ENCODE measurements at places on chromosomes 16 and 17.

DNA sequence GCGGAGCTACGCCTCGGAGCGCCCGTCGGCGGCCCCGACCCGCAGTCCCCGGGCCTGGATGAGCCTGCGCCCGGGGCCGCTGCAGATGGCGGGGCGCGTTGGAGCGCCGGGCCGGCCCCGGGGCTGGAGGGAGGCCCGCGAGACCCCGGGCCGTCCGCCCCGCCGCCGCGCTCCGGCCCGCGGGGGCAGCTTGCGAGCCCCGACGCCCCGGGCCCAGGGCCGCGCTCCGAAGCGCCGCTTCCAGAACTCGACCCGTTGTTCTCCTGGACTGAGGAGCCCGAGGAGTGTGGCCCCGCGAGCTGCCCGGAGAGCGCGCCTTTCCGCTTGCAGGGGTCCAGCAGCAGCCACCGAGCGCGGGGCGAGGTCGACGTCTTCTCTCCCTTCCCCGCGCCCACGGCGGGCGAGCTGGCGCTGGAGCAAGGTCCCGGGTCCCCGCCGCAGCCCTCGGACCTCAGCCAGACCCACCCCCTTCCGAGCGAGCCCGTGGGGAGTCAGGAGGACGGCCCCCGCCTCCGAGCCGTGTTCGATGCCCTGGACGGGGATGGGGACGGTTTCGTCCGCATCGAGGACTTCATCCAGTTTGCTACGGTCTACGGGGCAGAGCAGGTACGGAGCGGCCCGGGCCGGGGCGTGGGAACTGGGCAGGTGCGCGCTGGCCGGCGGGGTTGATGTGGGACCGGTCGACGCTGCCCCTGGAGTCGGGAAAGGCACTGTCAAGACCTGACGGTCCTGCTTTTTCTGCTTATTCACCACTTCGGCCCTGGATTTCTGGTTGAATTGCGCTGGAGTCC, 861 bp downstream of the RAB11FIP3 start:
- DNase-seq: peak; percentile 17

DNA sequence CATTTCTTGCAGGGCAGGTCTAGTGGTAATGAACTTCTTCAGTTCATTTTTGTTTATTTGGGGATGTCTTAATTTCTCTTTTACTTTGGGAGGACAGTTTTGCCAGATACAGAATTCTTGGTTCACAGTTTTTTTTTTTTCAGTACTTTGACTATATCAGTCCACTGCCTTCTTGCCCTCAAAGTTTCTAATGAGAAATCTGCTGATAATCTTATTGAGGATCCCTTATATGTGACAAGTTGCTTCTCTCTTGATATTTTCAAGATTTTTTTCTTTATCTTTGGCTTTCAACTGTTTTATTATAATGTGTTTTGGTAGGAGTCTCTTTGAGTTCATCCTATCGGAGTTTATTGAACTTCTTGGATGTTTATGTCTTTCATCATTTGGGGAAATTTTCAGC, 42.8 kb downstream of the CLEC19A start:
- no peak for DNase-seq

DNA sequence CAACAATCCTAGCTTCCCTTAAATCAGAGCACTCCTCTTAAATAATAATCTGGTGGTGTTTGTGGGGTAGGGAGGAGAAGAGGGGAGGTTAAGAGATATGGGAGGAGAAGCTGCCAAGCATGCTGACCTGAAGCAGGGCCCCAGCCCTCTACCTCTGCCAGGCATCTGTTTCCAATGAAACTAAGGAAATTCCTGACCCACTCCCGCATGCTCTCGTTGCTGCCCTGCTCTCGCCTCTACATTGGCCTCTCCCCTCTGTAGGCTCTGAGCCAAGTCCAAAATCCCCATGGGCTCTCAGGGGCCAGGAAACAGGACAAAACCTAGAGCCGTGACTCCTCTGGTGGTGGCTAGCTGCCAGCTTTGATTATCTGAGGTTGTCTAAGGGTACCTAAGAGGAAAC, 559.5 kb upstream of the CDH11 start:
- no peak for DNase-seq

GRCh38 chr17:29243792-29244191, 2.9 kb upstream of the CRYBA1 start:
- peak; percentile 41 for DNase-seq

DNA sequence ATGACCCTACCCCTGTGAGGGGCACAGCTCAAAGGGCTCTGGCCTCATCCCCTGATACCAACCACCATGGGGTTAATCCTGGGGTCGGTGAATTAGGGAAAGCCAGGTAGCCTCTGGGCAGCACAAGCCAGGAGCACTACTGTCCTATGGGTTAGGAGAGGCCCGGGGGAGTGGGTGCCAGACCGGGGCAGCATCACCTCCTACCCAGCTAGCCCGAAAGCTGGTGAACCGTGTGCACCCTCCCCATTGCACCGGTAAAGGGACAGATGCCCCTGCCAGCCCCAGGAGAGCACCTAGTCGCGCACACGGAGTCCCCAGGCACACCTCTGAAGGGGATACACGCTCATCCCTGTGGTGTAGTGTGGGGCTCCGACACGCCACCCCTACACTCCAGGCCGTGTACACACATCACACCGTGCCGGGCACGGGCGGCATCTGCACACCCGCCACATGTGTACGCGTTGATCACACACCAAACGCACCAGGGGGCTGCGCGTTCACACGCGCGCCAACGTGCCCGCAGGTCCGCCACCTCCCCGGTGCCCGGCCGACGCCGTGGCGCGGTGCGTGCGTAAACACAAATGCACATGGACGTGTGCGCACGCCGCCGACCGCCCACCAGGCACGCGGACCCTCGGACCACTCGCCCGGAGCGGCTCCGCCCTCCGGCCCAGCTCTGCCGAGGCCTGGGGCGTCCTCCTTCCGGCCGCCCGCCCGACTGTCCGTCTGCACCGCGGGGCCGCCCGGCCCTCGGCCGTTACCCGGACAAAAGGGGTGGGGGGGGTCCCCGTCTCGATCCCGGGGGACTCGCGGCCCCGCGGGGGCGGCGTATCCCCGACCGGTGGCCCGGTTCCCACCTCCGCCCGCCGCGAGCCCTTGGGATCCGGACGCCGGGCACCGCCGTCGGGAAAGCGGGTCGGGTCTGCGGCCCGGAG, 785 bp downstream of the UBALD1 start:
- DNase-seq: peak; percentile 37

- no peak for DNase-seq
Measured at GRCh38 chr17:760371-760770, 8.3 kb upstream of the GEMIN4 start.

DNA sequence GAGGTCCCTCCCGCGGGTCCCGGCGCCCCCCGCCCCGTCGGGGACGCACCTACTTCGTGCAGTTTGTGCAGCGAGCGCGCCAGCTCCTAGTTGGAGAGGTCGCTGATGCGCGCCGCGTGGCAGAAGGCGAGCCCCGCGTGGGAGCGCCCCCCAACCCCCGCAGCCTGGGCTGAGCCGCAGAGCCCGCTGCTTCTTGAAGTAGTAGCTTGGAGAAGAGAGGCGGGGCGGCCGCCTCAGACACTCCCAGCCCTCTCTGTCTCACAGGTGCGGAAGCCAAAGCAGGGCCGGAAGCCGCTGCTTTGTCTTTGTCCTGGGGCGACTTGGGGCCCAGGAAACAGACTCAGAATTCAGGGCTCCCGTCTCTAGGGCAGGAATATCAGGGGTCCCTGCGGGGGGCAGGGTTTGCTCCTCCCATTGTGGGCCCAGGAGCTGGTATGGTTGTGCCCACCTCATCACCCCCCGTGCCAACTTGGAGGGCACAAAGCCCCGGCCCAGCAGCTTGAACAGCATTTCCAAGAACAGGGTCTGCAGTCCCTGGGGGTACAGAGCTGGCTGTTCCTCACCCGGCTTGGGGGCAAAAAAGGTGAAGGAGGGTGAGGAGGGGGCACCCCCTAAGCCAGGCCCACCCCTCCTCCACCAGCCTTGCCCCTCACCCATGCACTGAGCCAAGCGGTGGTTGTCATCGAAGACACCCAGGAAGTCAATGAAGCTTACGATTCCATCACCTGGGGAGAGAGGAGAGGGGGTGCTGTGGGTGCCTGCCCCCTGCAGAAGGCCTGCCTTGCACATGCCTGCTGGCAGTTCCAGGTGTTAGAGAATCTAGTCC, 13.5 kb downstream of the SPATA32 start:
- DNase-seq: no peak

- DNase-seq: no peak
Measured at GRCh38 chr16:84531671-84532111, 27.2 kb upstream of the MEAK7 start.

GRCh38 chr17:5793899-5794298, 209.6 kb upstream of the NLRP1 start:
- DNase-seq: no peak

- DNase-seq: no peak
Measured at GRCh38 chr17:2094891-2095535, 40.1 kb downstream of the HIC1 start.

- DNase-seq: no peak
Measured at GRCh38 chr16:80744856-80745255, 59.5 kb downstream of the CDYL2 start.

DNA sequence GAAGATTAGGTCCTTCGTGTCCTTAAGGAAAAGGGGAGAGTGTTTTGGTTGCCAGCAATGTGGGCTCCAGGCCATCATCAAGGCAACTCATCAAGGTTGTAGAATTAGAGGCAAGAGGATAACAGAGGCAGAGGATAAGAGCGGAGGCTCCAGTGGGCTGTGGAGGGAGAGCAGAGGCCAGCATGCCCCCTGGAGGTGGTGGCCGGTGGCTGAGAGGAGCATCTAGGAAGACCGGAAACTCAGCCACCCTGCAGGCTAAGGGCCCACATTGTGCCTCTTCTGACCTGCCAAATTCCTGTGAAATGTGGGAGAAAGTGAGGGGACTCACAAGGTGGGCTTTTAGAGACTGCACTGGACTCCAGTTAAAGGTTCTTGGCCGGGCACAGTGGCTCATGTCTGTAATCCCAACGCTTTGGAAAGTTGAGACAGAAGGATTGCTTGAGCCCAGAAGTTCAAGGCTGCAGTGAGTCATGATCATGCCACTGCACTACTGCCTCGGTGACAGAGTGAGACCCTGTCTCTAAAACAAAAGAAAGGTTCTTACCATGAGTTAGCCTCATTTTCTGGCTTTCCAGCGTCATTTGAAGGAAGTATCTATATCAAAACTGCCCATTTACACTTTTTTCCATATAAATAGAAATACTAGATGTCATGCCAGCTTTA, 62.7 kb upstream of the ADORA2B start:
- no peak for DNase-seq

- DNase-seq: no peak
Measured at GRCh38 chr17:69485901-69486643, 71.6 kb downstream of the MAP2K6 start.

DNA sequence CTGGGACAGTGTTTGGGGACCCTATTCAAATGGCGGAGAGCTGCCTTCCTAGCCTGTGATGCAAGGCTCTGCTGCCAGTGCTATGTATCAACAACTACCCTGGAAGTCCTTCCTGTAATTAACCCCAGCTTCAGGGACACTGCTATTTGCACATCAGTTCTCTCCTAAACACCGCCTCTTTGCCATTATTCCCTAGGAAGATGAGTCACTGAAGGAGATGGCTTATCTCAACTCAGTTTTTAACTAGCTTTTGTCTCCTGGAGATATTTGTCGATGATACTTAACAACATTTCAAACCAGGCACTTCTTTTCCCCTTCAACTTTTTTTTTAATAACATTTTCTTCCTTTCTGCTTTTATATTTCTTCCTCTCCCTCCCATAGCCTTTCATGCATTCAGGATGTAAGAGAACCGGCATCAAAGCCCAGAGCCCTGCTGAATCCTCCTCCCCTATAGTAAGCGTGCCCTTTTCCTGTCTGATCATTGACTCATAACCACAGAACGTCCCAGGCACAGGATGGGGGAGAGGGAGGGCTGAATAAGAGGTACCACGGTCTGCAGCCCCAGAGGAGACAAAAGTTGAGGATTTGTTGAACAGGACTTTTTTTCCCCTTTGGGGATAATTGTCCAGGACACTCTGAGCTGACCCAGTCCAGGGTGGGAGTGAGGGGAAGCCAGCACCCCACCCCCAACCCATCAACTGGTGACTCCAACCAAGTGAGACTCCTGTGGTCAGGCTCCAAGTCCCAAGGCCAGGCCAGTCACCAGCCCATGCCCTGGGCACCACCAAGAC, 387.8 kb upstream of the SALL1 start:
- DNase-seq: peak; percentile 86

DNA sequence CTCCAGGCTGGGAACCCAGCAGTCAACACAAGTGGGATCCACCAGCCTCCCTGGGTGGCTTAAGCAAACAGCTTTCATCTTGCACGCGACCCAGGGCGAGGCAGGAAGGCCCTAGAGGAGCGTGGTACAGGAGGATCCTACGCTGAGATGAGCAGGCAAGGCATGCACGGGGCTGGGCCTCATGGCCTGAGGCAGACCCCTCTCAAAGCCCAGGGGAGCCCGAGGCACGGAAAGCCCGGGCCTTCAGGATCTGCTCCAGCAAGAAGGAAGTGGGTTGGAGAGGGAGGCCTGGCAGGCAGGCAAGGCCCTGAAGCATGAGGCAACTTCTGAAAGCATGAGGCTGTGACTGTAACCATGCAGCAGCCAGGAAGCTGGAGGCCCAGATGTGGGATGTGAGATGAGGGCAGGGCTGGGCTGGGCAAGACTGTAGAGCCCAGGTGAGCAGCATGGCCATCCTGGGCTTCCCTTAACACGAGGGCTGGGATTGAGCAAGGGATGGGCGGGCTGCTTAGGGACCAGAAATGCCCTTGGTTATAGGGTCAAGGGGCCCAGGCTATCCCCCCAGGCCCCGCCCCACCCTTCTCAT, 338.7 kb downstream of the C16orf95 start:
- DNase-seq: no peak

- DNase-seq: no peak
Measured at GRCh38 chr17:27579304-27579703, 51.7 kb upstream of the LGALS9 start.

DNA sequence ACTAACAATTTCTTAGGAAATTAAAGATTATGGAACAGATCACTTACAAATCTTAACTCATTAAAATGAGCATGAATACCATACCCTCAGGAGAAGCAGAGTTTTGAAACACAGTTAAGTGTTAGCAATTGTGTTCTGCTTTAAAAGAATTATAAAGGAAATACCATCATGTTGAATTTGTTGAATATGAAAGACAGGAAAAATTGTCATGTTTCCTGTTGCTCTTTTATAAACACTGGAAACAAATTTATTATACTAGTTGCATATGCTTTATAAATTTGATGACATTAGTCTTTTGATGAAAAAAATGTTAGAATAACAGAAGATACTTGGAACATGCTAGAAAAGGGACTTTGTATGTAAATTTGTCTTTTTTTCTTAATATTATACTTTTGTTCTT, 59.7 kb downstream of the VMP1 start:
- no peak for DNase-seq

DNA sequence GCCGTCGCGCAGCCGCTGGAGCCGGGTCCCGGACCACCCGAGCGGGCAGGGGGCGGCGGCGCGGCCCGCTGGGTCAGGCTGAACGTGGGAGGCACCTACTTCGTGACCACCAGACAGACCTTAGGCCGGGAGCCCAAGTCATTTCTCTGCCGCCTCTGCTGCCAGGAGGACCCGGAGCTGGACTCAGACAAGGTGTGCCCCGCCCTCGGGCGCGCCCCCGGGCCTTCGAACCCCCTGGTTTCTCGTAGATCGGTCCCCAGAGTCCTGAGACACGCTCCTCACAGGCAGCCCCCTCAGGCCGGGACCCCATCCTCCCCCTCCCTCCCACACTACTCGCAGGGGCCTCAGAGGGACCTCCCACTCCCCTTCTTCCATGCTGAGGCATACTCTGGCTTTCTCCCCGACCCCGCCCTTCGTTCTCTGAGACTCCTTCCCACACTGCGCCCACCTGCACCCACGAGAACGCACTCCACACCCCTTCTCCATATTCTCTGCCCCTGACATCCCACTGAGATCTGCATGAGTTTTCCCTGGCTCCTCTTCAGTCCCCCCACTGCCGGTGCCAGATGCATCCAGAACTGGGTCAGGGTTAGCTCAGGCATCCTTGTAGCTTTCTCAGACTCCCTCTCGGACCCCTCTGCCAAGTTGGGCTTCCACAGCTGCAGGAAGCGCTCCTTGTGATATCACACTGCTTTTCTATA, 523 bp downstream of the KCTD2 start:
- DNase-seq: peak; percentile 38

Data from urothelium cell line (cell line).